DND-41 (cell line): ENCODE measurements at places on chromosomes 7 and 10.

DNA sequence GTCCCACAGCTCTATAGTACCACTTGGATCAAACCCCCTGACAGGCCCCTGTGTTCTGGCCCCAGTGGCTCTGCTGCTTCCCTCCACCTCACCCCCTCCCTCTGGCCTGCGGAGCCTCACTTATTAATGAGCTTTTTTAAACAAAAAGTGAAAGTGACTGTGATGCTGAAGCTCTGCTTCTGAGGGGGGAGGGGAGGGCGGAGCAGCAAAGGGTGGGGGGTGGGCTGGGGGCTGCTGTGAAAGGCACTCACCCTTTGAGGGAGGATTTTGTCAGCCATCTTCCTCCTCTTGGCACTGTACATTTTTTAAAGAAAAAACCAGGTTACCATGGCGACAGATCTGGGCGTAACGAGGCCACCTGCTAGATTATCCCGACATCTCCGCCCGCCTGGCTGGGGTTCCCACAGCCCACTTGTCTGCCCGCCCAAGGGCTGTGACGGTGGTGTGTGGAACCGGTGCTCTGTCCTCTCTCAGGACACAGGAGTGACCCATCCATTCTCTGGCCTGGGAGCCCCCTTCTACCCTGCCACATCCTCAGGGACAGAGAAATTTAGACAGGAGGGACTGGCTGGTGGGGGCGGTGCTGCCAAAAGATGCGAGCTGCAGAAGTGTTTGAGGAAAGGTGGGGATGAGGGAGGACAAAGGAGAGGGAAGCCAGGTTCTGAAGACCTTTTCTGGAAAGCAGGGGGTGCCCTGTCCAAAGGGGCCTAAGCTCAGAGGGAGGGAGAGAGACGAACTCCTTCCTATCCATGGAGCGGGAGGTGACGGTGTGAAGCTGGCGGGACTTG, 4.9 kb downstream of the SMARCD3 start:
- DNase-seq, result peak; percentile 76

- no peak for DNase-seq
Observed at GRCh38 chr7:117012696-117013095, 59.4 kb downstream of the ST7 start.

DNA sequence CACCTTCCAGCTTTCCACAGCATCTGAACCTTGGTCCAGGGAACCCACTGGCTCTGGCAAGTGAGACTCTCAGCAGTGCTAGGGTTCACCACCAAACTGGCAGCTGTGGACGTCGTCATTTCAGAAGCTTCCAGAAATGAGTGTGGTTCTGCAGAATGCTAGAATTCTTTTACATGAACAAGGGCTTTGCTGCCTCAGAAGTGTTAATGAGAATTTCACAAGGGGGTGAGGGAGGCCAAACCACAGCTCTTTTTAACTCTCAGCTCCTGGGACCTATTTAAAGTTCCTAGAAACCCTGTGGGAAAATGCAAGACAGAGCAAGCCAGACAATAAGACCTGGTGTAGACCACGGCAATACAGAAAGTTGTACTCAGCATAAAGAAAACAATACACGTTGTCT, 129.3 kb upstream of the BET1 start:
- no peak for DNase-seq

DNA sequence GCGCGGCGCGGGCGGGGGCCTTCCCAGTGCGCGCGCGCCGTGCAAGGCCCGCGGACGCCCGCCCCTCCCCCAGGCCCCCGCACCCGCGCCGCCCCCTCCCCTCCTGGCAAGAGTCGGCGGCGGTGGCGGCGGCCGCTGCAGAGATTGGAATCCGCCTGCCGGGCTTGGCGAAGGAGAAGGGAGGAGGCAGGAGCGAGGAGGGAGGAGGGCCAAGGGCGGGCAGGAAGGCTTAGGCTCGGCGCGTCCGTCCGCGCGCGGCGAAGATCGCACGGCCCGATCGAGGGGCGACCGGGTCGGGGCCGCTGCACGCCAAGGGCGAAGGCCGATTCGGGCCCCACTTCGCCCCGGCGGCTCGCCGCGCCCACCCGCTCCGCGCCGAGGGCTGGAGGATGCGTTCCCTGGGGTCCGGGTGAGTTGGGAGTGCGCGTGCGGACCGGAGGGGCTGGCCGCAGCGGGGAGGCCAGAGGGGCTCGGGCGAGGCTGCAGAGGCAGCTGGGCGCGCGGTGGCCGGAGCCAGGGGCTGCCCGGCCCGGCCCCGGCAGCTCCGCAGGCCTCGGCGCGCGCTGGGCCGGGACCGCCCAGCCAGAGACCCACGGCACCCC, at the start of gene BMPR1A:
Gene BMPR1A, plus strand, starts transcription at position 109 of the 602 bp plus-strand sequence. CDS start 119,400 bp downstream, outside the sequence.
- DNase-seq, result no peak

DNA sequence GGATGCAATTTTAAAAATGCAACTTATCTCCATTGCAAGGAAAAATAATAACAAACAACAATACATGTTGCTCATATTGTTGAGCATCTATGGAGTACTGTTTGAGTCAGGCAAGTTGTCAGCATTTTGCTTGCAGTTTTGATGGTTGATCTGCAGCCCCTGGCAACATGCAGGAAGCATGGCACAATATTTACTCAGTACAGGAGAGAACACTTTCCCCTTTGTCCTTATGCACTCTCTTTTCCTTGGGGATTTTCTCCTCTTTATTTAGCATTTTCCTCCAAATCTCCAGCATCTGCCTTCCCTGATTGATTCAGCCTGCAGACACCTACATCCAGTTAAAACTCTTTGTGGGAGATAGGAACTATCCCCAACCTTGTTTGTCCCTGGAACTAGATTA, 620.5 kb upstream of the LRRN3 start:
- DNase-seq, result no peak

DNA sequence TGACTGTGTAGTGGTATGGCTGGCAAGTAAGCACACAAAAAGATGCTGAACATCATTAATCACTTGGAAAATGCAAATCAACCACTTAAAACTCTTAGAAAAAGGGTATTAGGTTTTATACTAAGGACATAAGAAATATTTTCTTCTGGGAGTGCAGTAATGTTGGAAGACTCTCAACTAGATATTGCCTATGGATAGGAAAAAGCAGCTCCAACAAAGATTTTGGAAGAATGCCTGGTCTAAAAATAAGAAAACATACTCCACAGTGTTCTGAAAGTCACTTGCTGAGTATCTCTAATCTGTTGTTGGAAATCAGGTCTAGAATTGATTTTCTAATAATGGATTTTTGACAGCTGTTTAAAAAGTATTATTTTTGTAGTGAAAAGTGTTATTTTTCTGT, 50.8 kb upstream of the PHYHIPL start:
- no peak for DNase-seq

GRCh38 chr10:113360870-113361269, 192.0 kb upstream of the HABP2 start:
- DNase-seq, result no peak

- no peak for DNase-seq
Observed at GRCh38 chr10:71771821-71772617, 1.3 kb downstream of the VSIR start.

DNA sequence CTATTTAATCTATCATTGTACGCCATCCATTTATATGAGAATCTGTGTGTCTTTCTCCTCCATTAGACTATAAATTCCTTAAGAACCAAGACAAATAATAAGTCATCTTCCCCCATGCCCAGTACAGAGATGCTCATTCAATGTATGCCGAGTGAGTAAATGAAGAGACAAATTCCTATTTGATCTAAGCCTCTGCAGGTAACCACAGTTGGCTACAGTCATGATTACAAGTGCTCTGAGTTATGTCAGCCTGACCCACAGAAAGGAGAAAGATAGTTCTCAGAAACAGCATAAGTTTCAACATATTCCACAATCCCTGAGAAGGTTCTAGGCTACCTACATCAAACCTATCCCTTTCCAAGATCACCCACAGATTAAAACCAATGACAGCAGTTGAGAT, 46.1 kb downstream of the MPP7 start:
- no peak for DNase-seq

DNA sequence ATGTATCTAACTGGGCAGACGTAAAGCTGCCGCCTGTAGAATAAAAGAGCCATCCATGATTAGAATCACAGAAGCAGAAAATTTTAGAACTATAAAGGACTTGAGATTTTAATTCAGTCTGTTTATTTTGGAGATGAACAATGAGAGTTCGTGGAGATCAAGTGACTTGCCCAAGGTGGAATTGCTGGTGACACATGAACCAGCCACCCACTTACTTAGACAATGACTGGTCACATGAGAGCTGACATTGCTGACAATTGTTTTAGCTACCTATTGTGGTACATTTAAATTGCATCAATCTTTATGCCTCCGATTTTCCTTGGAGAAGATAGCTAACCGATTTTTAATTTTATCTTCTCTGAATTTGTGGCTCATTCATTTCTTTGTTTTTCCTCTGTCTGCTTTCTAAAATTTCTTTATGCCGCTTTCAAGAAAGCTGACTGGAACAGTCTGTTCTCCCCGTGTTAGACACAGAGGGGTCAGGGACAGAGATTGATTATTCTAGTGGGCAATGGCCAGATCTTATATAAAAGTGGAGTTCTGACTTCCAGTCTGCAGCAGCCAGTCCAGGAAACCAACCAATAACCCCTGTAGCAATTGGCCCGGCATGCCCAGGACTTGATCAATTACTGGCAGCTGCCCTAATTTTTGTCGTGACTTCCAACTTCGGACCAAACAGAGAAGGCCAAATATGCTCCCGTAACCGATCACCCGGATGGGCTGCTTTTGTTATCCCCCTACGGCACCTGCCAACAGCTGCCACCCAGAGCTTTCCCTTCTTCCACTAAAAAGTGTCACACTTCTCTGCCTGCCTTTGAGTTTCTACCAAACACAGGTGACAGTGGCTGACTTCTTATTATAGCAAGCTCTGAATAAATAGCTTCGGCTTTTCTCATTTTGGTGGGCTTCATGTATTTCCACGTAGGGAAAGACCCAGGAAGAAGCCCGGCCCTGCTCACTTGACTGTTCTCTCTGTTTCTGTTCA, 241.6 kb downstream of the CAMK1D start:
- DNase-seq, result no peak

DNA sequence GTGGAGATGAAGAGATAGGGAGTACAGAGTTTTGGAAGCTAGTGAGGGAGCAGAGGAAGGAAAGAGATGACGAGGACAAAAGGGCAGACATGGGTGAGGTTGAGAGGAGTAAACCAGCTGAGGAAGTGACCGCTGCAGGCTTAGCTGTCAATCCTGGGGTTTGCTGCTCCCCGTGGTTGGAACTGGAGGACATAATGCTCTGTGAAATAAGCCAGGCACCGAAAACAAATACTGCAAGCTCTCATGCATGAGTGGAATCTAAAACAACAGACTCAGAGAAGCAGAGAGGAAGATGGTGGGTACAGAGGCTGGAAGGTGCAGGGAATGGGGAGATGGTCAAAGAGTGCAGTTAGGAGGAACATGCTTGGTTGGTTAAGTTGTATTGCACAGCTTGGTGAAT, 482.2 kb upstream of the C7orf33 start:
- no peak for DNase-seq

DNA sequence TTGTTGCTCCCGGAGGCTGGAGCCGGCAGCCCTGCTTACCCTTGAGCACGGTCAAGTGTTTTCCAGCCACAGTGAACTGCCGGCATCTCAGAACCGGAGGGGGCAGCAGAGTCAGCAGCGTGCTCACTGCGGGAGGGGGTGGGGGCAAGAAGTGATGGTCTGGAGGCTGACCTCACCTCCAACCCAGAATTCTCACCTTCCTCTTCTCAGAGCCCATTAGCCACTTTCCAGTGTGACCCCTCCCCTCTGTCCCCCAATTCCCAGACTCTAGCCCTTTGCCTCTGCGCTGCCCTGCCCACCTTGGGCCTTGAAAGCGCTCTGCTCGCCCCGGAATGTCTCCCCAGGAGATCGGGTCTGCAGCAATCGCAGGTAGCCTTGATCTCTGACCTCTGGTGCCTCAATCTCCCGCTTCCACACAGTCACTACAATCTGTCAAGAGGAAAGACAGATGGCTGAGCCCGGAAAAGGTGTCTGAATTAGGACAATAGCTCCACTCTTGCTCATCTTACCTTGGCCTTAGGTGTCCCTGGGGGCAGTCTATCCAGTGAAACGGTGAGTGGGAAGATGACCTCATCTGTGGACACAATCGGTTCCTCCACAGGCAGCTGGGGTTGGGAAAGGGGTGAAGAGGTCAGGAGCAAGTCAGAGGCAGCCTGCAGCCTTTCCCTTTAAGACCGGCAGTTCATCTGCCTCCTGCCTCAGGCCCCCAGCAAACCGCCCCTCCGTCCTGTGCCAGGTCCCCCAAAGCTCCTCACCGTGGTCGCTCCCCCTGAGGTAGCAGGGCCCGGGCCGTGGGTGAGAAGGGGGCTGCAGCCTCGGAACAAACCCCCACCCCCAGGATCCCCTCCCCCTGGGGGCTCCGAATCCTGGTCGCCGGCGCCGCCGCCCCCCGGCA, 942 bp downstream of the TRAPPC14 start:
- DNase-seq, result no peak

- DNase-seq, result no peak
Observed at GRCh38 chr10:103849212-103849877, 6.0 kb downstream of the SH3PXD2A start.

DNA sequence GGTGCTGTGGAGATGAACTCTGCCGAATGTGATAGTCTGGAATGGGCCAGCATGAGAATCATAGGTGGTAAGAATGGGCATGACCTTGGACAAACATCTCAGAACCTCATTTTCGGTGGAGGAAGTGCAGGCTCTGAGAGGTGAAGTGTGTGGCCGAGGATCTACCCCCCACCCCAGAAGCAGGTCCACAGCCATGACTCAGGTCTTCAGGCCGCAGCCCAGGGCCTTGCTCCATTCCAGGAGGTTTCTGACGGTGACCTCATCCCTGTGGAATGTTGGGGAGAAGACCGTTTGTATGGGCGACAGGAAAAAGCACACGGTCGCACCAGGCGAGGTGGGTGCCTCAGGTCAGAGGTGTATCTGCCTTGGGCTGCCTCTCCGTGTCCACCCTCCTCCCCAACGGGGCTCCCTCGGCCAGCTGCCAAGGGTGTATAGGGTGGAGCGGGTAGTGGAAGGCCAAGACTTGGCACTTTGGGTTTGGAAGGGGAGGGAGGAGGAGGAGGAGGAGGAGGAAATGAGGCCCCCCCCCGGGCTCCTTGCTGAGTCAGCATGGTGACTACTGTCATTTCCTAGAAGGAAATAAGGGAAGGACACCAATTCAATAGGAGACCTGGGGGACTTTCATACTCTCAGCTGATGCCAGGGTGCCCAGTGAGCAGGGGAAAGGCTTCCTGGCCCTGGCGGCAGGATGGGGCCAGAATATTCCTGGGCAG, 168.0 kb upstream of the RHEB start:
- DNase-seq, result no peak

DNA sequence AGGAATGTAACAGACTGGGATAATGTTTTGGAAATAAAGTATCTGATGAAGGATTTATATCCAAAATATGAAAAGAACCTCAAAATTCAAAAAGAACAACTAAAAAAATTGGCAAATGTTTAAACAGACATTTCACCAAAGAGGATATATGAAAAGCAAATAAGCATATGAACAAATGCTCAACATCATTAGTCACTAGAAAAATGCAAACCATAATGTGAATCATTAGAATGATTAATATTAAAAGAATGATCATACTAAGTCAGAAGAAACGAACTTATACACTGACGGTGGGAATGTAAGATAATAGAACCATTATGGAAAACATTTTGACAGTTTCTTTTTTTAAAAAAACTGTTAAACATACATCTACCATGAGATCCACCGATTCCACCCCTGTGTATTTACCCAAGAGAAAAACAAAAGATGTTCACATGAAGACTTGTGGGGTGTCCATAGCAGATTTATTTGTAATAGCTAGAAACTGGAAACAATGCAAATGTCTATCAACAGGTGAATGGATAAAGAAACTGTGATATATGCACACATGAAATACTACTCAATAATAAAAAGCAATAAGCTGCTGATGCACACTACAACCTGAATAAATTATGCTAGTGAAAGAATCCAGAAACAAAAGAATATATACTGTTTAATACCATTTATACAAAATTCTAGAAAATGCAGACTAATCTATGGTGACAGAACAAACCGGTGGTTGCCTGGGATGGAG, 35.7 kb downstream of the PRKG1 start:
- no peak for DNase-seq

GRCh38 chr7:25832929-25833328, 319.1 kb upstream of the NFE2L3 start:
- DNase-seq, result no peak
